ENCODE measurements at places on chromosomes 11 and 22.

DNA sequence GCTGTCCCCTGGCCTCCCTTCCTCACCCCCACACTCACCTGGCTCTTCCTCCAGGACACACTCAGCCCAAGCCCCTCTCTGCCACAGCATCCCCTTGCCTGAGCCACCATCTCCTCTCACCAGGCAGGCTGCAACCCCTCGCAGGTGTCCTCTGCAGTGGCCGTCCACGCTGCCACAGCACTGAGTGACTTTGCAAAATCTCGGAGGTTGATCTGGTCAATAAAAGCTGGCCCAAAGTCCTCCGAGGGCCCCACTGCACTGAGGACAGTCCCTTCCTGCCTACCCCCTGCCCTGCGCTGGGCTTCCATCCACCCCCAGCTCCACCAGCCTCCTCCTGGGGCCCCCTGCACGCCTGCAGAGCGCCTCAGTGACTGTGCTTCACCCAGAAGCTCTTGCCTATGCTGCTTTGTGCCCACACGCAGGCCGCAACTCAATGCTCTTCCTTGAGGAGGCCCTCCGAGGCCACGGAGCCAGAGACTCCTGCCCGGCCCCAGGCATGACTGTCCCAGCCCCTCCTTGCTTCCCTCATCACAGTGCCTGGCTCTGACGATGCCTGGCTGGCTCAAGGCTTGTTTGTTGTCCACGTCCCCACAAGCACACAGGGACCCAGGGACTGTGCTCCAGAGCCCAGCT, 30.8 kb upstream of the SLC22A12 start:
- DNase-seq: no peak

DNA sequence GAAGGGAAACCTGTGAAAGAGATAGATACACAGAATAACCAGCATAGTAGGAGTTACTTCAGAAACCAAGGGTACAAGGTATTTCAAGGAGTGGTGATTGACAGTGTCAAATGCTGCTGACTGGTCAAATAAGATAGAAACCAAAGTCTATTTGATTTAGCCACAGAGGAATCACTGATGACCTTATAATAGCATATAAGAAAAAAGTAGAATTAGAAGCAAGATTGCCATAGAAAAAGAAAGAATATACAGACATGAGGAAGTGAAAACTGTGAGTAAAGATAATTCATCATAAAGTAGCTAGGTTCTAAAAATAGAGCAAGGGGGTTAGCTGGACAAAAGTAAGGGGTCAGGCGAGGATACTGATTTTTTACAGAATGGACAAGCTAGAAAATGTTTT, 14.2 kb downstream of the ZBTB44 start:
- no peak for DNase-seq

GRCh38 chr11:10622957-10623791, 54.7 kb upstream of the LYVE1 start:
- no peak for DNase-seq

GRCh38 chr11:62914416-62914815, 6.7 kb downstream of the CHRM1 start:
- no peak for DNase-seq

DNA sequence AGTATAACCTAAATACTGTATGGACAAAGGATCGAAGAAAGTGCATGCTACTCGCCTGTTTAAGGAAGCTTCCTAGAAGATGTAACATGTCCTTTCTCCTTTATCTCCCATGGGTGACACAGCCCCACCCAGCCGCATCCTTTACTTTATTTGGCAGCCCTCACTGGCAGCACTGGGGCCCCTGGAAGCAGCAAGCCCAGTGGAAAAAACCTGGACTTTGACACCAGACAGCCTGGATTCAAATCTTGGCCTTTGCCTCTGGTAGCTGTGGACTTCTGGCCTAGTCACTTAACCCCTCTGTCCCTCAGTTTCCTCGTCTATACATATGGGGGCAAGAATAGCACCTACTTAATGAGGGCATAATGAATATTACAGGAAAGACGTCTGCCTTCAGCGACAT, 67.1 kb downstream of the MYEOV start:
- DNase-seq: no peak

DNA sequence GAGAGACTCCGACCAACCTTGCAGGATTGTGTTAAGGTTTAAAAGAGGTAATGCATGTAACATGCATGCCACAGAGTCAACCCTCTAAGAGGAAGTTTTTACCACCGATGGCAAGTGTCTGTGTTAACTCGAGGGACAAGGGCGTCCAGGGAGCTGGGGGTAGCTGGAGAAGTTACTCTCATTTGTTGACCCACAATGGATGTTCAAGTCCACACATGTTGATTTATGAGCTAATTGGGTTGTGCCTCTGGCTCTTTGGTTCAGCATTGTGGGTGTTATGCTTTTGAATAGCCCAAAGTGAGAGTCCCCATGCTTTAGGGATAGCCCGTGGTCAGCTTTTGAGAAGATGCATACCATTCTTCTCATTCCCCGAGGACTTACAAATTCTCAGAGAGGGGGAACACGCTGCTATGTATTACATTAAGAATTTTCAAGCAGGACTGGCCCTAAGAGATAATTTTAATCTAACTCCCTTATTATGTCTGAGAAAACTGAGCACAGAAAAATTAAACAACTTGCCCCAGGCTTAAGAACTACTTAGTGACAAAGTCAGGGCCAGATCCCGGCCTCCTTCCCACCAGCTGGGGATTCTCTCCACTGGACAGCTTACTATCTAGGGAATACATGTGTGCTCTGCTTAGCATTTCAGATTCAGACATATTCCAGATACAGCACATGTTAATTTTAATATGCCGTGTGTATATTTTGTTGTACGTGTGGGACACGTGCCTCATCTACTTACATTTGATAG, 5.2 kb upstream of the PLET1 start:
- DNase-seq: no peak

DNA sequence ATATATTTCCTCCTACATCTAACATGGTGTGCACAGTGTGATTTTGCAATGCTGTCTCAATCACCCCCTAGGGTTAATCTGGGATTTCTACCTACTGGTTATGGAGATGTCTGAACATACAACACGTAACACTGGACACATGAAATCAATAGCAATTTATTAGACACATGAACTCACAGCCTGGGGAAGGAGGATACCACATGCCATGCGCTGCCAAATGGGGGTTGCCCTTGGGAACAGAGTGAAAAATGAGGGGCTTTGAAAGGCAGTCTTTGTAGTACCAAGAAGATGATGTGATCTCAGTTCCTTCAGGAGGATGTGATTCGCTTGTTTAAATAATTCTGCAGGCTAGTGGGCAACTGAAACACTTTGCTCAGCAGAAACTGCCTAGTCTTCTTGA, 253.6 kb upstream of the LRRC4C start:
- no peak for DNase-seq

DNA sequence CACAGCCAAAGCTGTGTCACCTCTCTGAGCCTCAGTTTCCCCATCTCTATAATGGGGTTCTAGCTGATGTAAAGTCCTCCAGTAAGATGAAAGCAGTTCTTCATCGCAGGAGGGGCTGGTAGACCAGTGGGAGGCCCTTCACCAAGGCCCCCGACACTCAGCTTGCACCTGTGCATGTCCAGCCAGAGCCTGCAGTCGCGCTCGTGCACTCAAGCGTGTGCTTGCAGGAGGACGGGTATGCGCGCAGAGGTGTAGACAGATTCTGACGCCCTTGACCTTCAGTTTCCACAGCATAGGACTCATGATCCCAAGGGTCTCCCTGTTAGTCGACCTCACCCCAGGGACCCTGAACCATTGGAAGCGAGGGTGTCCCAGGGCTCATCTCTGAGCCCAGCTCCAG, 633.7 kb downstream of the TBC1D22A start:
- DNase-seq: no peak

- DNase-seq: no peak
Measured at GRCh38 chr22:34111210-34111824, 191.0 kb upstream of the LARGE1 start.

DNA sequence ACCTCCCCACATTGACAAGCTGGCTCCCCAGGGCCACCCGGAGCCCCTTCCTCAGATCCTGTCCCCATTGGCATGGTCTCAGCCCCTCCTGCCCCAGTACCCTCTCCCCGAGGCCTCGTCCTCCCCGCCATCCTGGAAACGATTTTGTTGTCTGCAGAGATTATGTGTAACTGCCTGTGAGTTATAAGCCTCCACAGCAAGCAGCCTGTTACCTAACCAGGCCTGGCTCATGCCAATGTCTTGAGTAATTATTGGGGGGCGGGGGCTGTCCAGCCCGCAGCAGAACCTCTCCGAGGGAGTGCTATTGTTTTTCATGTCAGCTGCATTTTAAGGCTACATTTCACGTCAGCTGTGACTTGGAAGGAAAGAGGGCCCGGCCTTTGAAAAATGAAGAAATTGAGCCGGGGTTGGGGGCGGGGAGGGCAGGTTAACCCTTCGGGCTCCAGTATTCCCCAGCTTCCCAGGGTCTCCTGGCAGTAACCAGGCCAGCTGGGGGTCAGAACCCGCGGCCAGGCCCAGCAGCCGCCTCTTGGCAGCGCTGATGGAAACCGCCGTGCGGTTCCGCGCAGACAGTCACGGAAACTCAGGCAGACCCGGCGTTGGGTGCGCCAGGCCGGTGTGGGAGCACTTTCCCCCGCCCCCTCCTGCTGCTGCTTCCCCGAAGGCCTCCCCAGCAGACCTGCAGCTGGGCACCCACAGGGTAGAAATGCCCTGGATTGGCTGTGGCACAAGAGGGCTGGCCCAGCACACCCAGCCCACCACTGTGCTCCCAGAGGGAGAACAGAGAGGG, 59.5 kb downstream of the CDKN1C start:
- no peak for DNase-seq

DNA sequence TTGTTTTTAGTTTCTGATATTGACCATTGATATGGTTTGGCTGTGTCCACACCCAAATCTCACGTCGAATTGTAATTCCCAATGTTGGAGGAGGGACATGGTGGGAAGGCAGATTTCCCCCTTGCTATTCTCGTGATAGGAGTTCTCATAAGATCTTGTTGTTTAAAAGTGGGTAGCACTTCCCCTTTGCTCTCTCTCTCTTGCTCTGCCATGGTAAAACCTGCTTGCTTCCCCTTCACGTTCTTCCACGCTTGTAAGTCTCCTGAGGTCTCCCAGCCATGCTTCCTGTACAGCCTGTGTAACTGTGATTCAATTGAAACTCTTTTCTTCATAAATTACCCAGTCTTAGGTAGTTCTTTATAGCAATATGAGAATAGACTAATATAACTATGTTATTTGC, 203.6 kb upstream of the CHORDC1 start:
- DNase-seq: no peak

DNA sequence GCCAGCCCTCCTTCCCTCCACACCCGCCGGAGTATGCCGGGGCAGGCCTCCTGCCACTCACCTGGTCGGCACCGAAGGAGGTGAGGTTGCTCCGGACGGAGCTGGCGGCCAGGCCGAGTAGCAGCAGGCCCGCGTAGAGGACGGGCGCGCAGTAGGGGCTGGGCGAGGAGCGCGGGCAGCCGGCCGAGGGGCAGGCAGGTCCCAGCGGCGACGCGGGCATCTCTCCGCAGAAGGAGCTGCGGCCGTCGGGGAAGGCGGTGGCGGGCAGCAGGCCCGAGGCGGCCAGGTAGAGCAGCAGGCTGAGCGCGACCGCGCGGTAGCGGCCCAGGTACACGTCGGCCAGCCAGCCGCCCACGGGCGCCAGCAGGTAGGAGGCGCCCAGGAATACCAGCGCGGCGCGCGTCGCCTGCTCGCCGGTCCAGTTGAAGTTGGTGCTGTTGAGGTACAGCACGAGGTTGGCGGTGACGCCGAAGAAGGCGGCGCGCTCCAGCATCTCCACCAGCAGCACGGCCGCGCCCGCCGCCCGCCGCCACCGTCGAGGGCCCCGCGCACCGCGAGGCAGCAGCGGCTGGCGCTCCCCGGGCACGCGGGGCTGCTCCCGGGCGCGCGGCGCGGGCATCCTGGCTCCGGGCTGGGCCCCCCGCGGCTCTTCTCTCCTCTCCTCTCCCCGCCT, 907 bp downstream of the SLC15A3 start:
- DNase-seq: no peak

DNA sequence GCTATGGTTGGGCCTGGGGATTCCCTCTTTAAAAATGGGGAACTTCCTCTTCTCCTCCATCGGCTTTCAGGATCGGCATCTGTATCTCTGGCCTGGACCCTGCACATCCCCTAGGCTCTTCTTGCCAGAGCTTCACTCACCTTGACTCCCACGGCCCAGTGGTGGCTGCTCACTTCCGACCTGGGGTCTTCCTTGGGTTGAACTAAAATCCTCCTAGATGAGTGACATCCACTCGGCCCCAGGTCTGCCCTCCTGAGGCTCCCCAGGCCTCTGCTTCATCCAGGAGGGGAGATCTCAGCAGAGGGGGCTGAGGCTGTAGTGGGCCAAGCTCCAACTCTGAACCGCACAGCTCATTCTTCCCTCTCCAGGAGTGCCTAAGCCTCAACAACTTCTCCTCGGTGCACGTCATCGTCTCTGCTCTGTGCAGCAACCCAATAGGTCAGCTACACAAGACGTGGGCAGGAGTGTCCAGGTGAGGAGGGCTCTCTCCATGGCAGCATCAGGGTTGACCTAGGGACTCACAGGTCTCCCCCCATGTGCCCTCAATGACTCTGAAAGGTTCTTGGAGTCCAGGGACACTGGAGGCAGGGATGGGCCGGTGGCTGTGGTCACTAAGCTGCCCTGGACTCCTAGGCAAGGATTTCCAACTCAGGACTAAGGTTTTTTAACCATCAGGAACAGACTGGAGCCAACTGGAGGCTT, 3.3 kb downstream of the RGL4 start:
- no peak for DNase-seq

GRCh38 chr11:86192519-86193257, 51.9 kb upstream of the EED start:
- DNase-seq: no peak

GRCh38 chr11:88318017-88318416, 19.5 kb downstream of the CTSC start:
- DNase-seq: no peak

GRCh38 chr22:36824655-36825054, 7.8 kb upstream of the PVALB start:
- DNase-seq: no peak

GRCh38 chr11:83436855-83437254, 150.7 kb upstream of the CCDC90B start:
- no peak for DNase-seq

DNA sequence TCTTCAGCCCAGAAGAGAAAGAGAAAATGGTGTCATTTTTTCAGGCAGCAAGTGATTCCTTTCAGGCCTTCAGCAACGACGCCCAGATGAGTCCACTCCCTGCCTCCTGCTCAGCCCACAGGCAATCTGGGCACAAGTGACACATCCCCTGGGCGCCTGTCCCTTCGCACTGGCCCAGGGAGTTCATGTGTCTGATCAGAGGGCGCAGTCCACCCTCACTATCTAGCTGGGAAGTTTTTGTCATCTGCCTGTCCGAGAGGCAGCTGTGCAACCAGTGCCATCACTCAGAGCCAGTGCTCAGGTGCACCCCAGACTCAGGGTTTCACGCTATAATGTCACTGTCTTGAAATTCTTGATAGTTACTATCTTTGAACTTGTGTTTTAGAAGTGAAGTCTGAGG, 1.4 kb upstream of the KCNQ1OT1 start:
- DNase-seq: no peak

DNA sequence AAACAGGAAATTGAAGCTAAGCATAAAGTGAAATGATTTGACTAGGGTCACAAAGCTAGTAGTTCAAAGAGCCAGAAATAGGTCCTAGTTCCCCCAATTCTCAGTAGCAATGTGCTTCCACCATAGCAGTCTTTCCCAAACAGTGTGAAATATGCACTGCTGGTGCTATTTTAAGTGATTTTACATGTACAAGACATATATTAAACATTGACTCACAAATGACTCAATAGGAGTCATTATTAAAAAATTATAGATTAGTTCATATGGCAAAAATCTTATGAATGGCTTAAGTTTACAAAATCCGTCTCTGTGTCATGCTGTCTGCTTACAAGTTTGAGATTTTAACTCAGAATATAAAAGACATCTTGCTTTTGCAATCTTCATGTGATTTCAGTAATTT, 21.4 kb downstream of the KIF18A start:
- no peak for DNase-seq

- DNase-seq: no peak
Measured at GRCh38 chr11:43034341-43034740, 277.5 kb upstream of the API5 start.
